ENCODE measurements at places on chromosomes 3 and 15.
A peak's percentile ranks its signal among the peaks of the same experiment; 100 is the strongest.

- DNase-seq, result no peak
- H3K4me3 ChIP-seq, result no peak overlapping the region
- H3K27ac ChIP-seq, result no peak overlapping the region
- H3K4me1 ChIP-seq, result no peaks in the 10 kb centered on the region
- H3K36me3 ChIP-seq, result no peaks in the 10 kb centered on the region
- no peaks in the 10 kb centered on the region for H3K27me3 ChIP-seq
These were observed 78.2 kb downstream of the GTF2E1 start for GRCh38 chr3:120820748-120821147.

DNA sequence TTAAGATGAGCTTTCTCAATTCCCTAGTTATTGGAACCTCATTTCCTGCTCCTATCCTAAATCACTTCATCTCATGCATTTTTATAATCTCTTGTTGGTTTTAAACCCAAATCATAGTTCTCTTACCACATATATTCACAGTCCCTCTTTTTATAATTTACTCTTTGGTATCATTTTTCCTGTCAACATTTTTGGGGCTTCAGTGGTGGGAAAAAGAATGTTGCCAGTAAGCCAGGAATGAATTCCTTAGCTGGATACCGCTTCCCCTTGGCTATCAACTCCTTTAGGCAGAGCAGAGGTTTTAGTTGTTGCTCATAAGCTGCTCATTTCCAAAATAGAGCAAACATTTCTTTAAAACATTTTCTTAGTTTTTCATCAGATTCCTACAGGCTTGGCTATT is 112.3 kb downstream of the GALK2 start:
- H3K36me3 ChIP-seq, result no peaks in the 10 kb centered on the region
- H3K4me1 ChIP-seq, result no peaks in the 10 kb centered on the region
- no peak overlapping the region for H3K4me3 ChIP-seq
- DNase-seq, result no peak

GRCh38 chr3:128123156-128123537 is 465 bp downstream of the RUVBL1 start:
- peaks cover 4% of the 10 kb centered on the region for H3K36me3 ChIP-seq
- H3K4me3 ChIP-seq, result peak overlapping the region; percentile 81
- H3K27ac ChIP-seq, result no peak overlapping the region
- DNase-seq, result no peak
- no peaks in the 10 kb centered on the region for H3K27me3 ChIP-seq
- H3K4me1 ChIP-seq, result no peaks in the 10 kb centered on the region

- H3K4me1 ChIP-seq, result no peaks in the 10 kb centered on the region
- no peaks in the 10 kb centered on the region for H3K36me3 ChIP-seq
- DNase-seq, result no peak
- H3K4me3 ChIP-seq, result no peak overlapping the region
- no peak overlapping the region for H3K27ac ChIP-seq
These were observed 5.9 kb downstream of the RMDN3 start for GRCh38 chr15:40749151-40749630.

- no peaks in the 10 kb centered on the region for H3K36me3 ChIP-seq
- H3K4me1 ChIP-seq, result no peaks in the 10 kb centered on the region
- H3K4me3 ChIP-seq, result no peak overlapping the region
- H3K27me3 ChIP-seq, result no peaks in the 10 kb centered on the region
These were observed 645.8 kb upstream of the TBL1XR1 start for GRCh38 chr3:177842743-177843734.

DNA sequence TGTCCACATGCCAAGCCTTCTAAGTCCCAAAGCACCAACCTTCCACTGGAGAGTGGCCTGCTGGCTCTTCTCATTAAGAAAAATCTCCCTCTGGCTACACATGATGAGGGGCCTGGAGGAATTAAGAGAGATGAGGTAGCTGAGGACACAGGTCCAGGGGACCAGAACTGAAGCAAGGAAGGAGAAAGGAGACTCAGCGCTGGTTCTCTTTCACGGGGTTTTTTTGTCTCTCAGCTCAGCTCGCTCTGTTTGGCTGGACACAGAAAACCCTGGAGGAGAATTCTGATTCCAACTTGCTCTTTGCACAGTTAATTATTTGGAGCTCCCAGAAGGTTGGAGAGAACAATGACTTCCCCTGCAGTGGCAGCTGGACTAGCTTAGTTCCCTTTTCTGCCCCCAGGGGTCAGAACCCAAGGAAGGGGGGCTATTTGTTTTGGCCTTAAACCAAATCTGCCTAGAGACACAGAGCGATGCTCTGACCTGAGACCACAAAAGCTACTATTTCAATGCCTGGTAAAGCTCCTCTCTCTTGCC is 507.6 kb downstream of the FHIT start:
- H3K4me3 ChIP-seq, result no peak overlapping the region
- H3K4me1 ChIP-seq, result peaks cover 2% of the 10 kb centered on the region
- no peak for DNase-seq

DNA sequence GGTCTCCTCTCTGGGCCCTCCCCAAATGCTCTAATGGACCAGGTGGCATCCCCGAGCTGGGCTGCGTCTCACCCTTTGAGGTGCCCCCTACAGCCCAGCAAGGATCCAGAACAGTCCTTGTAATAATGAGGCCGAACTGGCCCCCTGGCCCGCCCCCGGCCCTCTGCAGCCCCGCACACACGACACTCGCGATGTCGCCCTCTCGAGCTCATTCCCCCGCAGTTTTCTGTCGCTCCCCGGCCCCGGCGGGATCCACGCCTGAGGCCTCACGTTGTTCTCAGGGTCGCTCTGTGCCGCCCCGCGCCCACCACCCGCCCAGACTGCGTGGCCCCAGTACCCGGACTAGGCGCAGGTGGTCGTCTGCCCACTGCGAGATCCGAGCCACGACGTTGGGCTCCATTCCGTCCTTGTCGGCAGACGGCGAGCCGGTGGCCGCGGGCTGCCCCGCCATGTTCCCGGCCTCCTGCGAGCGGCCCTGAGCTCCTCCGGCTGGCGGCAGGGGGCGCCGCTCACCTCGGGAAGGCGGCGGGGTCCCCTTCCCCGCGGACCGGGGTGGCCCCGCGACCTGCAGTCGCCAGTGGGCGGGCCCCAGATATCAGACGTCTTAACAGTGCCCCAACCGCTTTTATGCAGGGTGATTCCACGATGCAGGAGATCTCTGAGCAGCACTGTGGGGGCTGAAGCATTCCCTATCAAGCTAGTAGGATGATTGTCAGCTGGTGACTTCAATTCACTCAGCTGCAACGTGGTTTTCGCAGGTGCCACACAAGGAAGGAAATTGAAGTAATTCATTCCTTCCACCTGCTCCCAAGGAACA is at the start of gene C3orf33:
Gene C3orf33 (minus strand): TSS at position 477 of the 817 bp plus-strand sequence. CDS start 26 bp downstream, at position 451.
- peak within 1 kb of the TSS; percentile 93 for H3K4me3 ChIP-seq
- no peak for DNase-seq
- H3K4me1 ChIP-seq, result no peaks in the 10 kb centered on the region
- no peak within 1 kb of the TSS for H3K27ac ChIP-seq
- no peaks in the 10 kb centered on the region for H3K36me3 ChIP-seq

DNA sequence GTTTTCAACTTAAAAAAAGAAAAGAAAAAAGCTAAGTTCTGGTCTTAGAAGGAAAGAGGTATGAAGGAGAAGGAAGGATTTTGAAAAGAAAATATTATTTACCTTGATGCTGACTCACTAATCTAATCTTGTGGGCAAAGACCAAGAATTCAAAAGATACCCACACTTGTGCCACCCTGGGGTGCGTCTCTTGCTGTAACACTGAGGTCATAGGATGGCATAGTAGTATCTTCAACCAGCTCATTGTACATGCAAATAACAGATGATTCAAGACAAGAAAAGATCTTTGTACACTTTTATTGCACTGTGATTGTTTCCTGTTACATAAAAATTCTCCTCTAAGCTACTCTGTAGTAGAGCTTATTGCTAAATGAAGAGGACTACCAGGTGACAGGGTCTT is 17.3 kb downstream of the PLS1 start:
- H3K4me3 ChIP-seq, result no peak overlapping the region
- H3K27me3 ChIP-seq, result no peaks in the 10 kb centered on the region
- H3K36me3 ChIP-seq, result no peaks in the 10 kb centered on the region
- no peak overlapping the region for H3K27ac ChIP-seq
- H3K4me1 ChIP-seq, result no peaks in the 10 kb centered on the region
- DNase-seq, result no peak

- peaks cover 1% of the 10 kb centered on the region for H3K4me1 ChIP-seq
- no peaks in the 10 kb centered on the region for H3K27me3 ChIP-seq
- H3K36me3 ChIP-seq, result no peaks in the 10 kb centered on the region
- H3K4me3 ChIP-seq, result no peak overlapping the region
- no peak overlapping the region for H3K27ac ChIP-seq
These were observed 114.2 kb downstream of the TNIK start for GRCh38 chr3:171346019-171346418.

DNA sequence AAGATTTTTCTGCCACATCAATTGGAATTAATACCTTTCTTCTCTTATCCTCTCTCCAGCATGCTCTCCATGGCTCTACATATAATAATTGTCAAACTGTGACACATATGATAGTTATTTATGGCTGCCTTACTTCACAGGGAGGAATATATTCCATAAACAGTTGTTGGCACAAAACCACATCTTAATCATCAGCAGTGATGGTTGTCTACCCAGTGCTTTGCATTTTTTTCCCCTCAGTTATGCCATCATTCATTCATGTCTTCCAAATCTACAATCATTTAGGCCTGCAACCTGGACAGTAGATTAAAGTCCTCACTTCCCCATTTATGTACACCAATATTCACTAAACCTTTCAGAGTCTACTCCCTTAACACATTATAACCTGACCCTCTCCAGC is 107.7 kb downstream of the THRB start:
- no peaks in the 10 kb centered on the region for H3K36me3 ChIP-seq
- no peak for DNase-seq
- H3K4me3 ChIP-seq, result no peak overlapping the region
- no peaks in the 10 kb centered on the region for H3K4me1 ChIP-seq
- H3K27me3 ChIP-seq, result no peaks in the 10 kb centered on the region
- H3K27ac ChIP-seq, result no peak overlapping the region

DNA sequence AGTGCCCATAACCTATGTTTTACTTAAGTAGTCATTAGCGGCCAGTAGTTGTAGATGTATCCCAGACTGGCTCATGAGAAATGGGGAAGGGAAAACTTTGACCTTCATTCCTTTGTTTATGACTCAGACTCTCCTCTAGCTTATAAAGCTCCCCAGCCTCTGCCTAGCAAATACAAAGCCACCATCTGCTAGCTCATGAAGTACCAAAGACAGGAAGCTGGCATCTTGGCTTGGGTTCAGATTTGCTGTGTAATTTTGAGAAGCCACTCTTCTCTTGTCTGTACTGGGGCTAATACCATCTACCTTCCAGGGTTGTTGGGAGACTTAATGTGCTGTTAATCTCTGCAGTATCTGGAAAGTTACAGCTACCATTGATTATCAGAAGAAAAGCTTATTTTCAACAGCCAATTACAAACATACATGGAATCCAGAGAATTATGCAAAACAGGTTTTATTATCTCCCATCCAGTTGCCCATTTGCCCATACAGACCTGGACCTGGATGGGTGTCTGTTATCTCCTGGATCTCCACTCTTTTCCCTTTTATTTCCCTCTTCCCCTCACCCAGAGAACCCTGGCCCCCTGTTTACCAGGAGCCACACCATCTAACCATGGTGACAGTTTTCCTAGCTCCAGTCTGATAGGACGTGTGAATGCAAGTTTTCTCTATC is 153.8 kb downstream of the SEMA6D start:
- DNase-seq, result no peak
- no peaks in the 10 kb centered on the region for H3K27me3 ChIP-seq
- no peaks in the 10 kb centered on the region for H3K4me1 ChIP-seq
- no peak overlapping the region for H3K27ac ChIP-seq
- H3K36me3 ChIP-seq, result no peaks in the 10 kb centered on the region

DNA sequence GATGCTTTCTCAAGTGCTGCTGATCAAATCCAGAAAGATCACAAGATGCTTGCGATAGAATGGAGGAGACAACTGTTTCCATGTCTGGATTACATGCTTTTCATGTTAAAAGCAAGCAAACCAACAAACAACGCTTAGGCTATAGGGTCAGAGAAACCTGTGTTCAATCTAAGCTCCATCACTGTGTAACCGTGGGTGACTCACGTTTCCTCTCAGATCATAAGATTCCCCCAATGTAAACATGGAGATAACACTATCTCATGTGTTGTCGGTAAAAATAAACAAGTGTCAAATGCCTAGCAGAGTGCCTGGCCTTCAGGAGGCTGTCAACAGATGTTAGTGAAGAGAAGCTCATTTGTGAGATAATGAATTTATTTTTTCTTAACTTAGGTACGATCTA is 907.8 kb downstream of the NTRK3 start:
- H3K27me3 ChIP-seq, result no peaks in the 10 kb centered on the region
- no peak overlapping the region for H3K27ac ChIP-seq
- no peak for DNase-seq
- no peaks in the 10 kb centered on the region for H3K4me1 ChIP-seq
- H3K36me3 ChIP-seq, result no peaks in the 10 kb centered on the region

DNA sequence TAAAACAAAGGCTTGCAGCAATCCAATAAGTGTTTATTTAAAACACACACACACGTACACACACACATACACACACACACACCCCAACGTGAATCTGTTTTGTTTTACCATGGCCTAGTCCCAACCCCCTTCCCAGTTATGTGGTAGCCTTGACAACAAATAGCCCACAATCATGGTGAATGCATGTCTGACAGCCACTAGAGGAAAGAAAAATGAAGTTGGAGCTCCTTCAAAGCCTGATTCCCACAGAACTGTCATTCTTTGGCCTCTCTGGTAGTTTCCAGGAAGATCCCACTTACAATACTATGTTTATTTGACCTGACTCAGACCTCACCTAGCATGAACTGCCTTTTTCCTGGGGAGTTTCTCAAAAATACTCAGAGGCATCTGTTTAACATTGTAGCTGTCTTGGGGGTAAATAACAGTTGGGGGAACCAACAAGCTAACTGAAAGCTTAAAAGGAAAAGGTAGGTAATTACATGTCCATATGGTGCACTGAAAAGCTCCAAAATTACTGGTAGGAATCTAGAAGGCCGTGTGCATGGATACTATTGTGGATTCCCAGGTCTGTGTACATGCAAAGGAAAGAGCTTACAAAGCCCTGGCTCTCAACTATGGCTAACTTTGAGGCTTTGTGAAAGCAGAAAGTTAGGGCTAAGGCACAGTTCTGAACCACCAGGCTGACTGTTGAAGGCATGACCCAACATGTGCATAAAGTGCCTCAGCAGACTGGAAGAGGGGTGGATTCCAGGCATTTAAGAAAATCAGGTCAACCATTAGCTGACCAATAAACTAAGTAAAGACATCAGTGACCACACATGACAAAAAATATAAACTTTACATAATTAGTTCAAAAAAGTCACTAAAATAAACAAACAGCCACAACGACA is 65.3 kb downstream of the FAIM start:
- H3K27ac ChIP-seq, result no peak overlapping the region
- no peaks in the 10 kb centered on the region for H3K36me3 ChIP-seq
- H3K27me3 ChIP-seq, result no peaks in the 10 kb centered on the region
- H3K4me1 ChIP-seq, result no peaks in the 10 kb centered on the region
- no peak overlapping the region for H3K4me3 ChIP-seq
- DNase-seq, result no peak

DNA sequence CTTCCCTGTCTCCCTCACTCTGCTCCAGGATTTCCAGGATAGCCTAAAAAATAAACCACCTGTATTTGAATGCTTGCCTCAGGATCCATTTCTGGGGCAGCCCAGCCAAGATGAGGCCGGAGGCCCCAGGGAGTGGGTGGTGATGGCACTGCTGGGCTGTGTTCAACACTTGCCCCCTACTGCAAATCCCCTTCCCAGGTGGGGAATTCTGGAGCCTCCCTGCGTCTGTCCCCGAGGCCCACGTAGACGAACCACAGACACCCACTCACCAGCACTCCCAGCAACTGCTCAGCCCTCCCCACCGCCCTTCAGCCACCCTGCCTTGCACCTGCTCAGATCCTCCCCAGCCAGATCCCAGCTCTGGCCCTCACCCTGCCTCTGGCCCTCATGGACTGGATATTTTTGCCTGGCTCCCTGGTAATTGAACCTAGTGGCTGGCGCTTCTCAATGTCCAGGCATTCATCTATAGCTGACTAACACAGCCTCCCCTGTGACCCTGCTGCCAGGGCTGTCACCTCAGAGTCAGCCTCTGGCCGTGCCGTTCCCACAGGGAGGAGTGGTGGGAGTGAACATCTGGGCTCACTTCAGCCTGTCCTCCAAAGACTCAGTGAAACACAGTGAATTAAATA is 17.1 kb upstream of the EPB42 start:
- no peak overlapping the region for H3K27ac ChIP-seq
- no peaks in the 10 kb centered on the region for H3K36me3 ChIP-seq

All from iPS DF 6.9 (cell line).